ENCODE measurements at places on chromosomes 16 and 17.

GRCh38 chr16:89374393-89374960 is 115.9 kb downstream of the ANKRD11 start:
- DNase-seq, result no peak

- DNase-seq, result peak; percentile 37
These were observed 90.7 kb upstream of the SMIM36 start for GRCh38 chr17:55601874-55602364.

DNA sequence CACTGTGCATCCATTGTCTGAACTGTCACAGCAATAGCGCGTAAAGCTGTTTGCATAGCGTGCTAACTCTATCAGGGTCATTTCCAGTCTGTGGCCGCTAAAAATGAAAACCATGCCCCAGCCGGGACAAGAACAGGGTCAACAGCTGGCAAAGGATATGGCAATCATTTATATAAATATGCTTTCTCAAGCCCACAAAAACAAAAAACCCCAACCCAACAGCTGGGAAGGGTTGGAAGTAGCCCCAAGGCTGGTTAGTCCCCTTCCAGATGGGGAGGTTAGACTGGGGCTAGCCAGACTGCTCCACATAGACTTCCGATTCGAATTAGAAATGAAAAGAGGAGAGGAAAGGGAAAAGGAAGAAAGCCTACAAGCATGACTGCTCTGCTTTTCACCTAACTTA is 203.3 kb upstream of the TBX2 start:
- no peak for DNase-seq

- no peak for DNase-seq
These were observed at the start of gene SHISA6 for GRCh38 chr17:11240841-11241610. TSS of gene SHISA6 (plus strand) at chr17:11241213.

GRCh38 chr17:35018814-35019213 is 38.5 kb downstream of the LIG3 start:
- DNase-seq, result no peak

GRCh38 chr16:49271363-49271762 is 10.3 kb downstream of the CBLN1 start:
- no peak for DNase-seq

GRCh38 chr16:28025631-28026030 is 37.9 kb downstream of the GSG1L start:
- no peak for DNase-seq

GRCh38 chr17:39687101-39687545 is 734 bp downstream of the PGAP3 start:
- no peak for DNase-seq

GRCh38 chr17:80191192-80191591 is 21.4 kb downstream of the CARD14 start:
- no peak for DNase-seq

- no peak for DNase-seq
These were observed 70.2 kb downstream of the IRF8 start for GRCh38 chr16:85969159-85969558.

- DNase-seq, result peak; percentile 89
These were observed 96.1 kb upstream of the CDH5 start for GRCh38 chr16:66270333-66270927.

DNA sequence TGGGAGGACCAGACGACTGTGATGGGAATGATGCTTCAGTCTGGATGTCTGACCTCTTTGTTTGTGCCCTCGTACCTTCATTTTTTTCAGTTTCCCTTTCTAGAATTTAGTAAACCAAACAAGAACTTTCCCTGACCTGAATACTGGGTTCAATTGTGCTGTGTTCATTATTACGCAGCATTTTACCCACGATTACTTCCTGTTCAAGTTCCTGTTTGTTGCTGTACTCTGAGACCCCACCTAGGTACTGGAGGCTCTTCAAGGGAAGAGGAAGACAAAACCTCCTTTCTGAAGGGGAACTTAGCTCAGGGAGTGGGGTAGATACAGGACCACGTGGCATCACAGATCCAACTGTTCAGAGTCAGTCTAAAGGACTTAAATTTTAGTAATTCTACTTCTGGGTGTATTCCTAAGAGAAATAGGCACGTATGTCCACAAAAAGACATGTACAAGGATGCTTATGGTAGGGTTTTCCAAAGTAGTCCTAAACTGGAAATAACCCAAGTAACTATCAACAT is 9.2 kb upstream of the PRKCB start:
- peak; percentile 43 for DNase-seq

- DNase-seq, result no peak
These were observed 5.7 kb upstream of the KRT13 start for GRCh38 chr17:41511116-41511515.

DNA sequence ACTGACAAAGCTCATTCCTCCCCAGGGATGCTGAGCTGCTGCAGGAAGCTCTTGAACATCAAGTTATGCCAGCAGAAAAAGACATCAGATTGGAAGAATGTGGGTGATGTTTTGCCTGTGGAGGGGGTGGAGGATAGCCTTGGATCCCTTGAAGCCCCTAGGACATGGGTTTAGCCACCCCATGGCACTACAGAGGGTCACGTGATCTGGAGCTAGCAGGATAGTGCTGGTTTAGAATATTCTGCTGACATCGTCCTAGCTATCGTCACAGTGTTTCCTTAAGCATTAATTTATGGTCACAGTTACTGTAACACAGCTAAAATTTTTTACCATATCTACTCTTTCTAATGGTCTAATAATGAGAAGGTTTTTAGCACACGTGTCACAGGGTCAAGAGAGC is 20.2 kb upstream of the MON1B start:
- no peak for DNase-seq

- peak; percentile 70 for DNase-seq
These were observed 58.8 kb downstream of the SMG6 start for GRCh38 chr17:2244545-2245525.

GRCh38 chr16:88678224-88678979 is 7.9 kb downstream of the SNAI3 start:
- DNase-seq, result no peak

DNA sequence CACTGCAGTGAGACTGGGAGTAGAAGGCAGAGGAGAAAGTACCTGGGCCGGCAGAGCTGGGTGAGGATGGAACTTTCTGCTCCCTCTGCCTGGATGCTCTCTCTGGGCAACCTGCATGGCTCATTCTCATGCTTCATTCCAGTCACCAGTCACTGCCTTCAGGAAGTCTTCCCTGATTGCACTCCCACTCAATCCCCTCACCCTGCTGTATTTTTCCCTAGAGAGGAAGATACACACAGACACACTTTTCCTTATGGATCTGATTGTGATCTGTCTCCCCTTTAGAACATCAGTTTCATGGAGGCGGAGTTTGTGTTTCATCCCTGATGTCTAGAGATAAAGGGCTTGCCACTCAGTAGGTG is 44.9 kb downstream of the MEAK7 start:
- DNase-seq, result no peak

DNA sequence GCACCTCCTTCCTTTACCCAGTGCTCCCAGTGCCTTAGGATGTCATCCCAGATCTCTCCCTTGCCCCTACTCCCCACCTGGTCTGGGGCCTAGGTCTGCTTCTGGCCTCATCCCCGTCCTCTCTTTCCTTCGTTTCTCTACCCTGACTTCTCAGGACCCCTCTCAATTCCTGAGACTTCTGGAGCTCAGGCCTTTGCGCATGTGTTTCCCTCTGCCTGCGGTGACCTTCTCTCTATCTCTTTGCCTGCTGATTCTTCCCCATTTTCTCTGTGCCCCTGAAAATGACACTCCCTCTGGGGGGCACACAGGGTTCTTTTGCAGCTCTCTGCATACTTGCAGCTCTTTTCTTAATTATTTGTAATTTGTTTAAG is 13.5 kb downstream of the ADORA2B start:
- no peak for DNase-seq

- DNase-seq, result no peak
These were observed 55.9 kb downstream of the FOXL1 start for GRCh38 chr16:86634292-86634691.

- DNase-seq, result no peak
These were observed 475.7 kb downstream of the SHISA9 start for GRCh38 chr16:13377143-13377542.

DNA sequence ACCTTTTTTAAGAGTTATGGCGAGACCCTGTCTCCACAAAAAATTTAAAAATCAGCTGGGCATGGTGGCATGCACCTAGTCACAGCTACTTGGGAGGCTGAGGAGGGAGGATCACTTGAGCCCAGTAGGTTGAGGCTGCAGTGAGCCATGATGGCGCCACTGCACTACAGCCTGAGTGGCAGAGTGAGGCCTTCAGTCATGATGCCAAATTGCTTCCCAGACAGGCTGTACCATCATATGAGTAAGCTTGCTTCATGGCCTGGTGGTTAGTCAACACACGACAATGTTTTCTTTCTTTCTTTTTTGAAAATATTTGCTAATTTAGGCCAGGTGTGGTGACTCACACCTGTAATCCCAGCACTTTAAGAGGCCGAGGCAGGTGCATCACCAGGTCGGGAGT is 12.5 kb downstream of the NTAN1 start:
- DNase-seq, result no peak

DNA sequence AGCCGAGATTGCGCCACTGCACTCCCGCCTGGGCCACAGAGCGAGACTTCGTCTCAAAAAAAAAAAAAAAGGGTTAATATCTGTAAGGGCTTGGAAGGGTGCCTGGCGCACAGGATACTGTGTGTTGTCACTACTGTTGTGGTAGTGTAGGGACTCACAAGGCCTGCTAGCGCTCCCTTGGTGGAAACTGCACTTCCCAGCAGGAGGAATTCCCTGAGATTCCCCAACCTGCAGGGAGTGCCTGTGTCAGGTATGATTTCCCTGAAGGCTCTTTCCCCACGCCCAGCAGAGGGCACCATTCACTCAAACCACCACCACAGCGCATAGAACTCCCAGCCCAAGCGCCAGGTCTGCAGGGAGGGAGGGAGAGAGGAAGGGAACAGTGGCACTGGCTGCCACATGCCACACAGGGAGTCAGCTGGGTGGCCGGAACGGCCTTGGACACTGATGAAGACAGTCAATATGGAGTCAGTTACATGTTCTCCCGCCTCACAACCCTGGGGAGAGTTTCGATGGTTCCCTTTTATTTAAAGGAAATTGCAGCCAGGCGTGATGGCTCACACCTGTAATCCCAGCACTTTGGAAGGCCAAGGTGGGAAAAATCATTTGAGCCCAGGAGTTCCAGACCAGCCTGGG is 32.7 kb upstream of the CDH1 start:
- peak; percentile 78 for DNase-seq

DNA sequence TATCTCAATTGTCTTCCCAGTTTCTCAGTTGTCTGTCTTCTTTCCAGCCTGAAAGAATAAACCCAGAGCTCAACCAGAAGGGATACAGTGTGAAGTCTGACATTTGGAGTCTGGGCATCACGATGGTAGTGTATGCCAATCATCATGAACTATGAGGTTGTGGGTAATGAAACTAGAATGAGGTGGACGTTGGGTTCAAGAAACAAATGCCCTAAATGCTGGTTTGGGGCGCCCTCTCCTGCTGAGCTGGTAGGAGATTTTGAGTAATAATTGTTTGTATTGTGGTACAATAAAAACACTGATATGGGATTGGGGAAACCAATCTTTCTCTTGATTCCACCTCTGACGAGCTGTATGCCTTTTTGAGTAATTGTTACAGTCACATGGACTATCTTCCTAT is 110.4 kb downstream of the MAP2K6 start:
- DNase-seq, result no peak

DNA sequence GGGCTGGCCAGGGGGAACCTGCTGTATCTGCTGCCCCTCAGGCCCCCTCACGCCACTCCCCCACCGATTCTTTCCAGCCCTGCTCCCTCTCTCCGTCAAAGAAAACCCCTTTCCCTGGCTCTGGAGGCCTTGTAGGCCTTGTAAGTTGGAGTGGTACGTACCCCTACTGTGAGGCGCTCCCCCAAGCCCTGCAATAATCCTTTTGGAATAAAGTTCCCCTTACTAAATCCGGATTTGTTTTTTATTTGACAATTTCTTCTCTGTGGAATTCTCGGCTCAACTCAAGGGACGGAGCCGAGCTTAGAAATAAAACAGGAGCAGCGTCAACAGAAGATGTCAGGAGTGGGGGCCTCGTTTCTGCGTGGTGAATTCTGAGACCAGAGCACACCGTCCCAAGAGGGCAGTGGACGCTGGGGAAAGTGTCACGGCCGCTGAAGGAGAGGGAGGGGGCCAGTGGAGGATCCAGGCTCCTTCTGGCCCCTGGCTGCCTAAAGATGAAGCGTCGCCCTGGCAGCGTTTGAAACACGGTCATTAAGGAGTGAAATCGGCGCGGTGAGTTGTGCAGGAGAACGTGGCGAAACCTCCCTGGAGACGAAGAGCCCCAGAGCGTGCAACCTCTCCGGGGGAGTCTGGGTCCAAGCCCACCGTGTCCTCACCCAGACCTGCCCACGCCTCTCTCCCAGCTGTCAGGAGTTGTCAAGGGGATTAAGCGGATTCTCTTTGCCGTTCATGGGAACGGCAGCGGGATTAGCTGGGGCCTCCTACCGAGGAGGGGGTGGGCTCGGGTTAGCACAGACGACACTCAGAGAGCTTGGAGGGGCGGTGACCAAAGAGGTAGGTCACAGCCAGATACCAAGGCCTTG is 47.0 kb downstream of the SLC7A5 start:
- no peak for DNase-seq

- no peak for DNase-seq
These were observed 6.8 kb downstream of the SPPL2C start for GRCh38 chr17:45851464-45851863.

DNA sequence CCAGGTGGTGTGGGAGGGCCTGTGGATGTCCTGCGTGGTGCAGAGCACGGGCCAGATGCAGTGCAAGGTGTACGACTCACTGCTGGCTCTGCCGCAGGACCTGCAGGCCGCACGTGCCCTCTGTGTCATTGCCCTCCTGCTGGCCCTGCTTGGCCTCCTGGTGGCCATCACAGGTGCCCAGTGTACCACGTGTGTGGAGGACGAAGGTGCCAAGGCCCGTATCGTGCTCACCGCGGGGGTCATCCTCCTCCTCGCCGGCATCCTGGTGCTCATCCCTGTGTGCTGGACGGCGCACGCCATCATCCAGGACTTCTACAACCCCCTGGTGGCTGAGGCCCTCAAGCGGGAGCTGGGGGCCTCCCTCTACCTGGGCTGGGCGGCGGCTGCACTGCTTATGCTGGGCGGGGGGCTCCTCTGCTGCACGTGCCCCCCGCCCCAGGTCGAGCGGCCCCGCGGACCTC is 798 bp downstream of the CLDN9 start:
- no peak for DNase-seq

- DNase-seq, result peak; percentile 62
These were observed 34.4 kb upstream of the PRKCB start for GRCh38 chr16:23801378-23801777.

GRCh38 chr17:28997806-28998205 is 8.0 kb downstream of the SEZ6 start:
- DNase-seq, result no peak

GRCh38 chr16:68644715-68645493 is at the start of gene CDH3:
TSS of gene CDH3 (plus strand) at chr16:68645310. CDS start at chr16:68645380, 70 bp downstream.
- no peak for DNase-seq

All from GM13977 (cell line).